Urothelium cell line (cell line): ENCODE measurements at places on chromosomes 12 and 14.

DNA sequence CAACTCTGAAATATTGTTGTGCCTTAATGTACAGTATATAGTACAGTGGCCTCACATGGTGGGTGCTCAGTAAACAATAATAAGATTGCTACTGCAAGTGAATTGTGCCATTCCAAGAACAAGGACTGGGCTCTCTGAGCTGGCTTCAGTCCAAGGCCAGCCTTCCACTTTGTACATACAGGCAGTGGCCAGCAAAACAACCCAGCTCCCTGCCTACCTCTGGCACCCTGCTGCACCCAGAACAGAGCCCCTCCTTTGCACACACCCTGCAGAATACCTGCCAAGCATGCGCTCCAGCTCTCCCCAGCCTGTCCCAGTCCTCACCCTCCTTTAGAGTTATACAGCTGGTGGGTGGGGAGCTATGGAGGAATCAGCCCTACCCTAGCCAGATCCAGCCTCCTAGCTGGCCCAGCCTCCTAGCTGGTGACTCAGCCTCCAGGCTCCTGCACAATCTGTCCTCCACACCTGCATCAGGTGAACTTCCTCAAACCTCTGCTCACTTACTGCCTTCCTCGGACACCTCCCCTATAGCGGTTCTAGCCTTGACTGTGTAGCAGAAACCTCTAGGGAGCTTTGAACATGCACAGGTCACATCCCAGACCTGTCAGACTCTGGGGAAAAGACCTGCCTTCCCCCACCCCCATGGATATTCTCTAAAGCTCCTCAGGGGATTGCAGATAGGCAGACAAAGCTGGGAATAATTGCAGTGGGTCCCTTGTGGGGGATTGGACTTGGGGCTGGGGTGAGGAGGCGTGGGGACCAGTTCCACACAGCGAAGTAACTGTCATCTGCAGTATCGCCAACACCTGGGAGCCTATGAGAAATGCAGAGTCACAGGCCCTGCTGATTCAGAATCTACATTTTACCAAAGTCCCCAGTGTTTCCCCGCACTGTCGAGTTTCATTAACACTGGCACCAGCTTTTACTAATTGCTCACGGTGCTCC lies 17.9 kb downstream of the ZDHHC22 start:
- peak; percentile 40 for DNase-seq

DNA sequence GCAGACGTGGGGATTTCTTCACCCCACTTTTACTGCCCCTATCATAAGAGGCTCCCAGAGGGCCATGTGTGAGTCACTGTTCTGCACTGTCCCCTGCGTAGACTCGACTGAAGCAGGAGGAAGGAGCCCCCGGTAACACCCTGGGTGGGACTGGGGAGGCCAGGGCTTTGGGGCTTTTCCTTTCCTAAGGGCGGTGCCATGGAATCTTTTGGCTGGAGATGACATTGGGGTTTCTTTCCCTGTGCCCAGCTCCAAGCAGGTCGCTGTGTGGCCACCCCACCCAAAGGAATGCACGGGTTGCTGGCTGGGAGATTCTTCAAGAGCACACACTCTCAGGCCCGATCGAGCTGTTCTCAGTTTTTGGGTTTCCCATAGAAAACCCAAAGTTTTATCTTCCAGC lies 62.3 kb upstream of the RIN3 start:
- no peak for DNase-seq

- DNase-seq: no peak
Measured at GRCh38 chr14:70127186-70127585, 61.6 kb downstream of the SLC8A3 start.

GRCh38 chr14:41062826-41063225 lies 543.9 kb upstream of the LRFN5 start:
- peak; percentile 1 for DNase-seq

- DNase-seq: no peak
Measured at GRCh38 chr12:67469666-67470065, 178.9 kb upstream of the DYRK2 start.

- DNase-seq: no peak
Measured at GRCh38 chr12:32104572-32105355, 1.9 kb upstream of the BICD1 start.

DNA sequence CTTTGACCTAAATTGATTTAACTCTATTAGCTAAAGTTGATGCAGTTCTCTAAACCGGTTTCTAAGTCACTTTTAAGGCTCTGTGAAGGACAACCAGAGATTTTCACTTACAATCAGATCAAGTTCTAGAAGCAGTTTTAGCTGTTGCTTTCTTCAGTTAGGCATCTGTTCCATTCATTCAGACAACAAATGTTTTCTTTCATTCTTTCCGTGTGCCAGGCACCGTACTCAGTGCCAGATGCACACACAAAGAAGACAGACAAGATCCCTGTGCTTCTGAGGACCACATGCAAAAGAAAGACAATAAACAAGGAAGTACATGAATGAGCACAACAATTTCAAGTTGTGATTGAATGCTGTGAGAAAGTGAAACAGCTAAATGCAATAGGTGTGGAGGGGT lies 11.1 kb upstream of the EGLN3 start:
- no peak for DNase-seq

DNA sequence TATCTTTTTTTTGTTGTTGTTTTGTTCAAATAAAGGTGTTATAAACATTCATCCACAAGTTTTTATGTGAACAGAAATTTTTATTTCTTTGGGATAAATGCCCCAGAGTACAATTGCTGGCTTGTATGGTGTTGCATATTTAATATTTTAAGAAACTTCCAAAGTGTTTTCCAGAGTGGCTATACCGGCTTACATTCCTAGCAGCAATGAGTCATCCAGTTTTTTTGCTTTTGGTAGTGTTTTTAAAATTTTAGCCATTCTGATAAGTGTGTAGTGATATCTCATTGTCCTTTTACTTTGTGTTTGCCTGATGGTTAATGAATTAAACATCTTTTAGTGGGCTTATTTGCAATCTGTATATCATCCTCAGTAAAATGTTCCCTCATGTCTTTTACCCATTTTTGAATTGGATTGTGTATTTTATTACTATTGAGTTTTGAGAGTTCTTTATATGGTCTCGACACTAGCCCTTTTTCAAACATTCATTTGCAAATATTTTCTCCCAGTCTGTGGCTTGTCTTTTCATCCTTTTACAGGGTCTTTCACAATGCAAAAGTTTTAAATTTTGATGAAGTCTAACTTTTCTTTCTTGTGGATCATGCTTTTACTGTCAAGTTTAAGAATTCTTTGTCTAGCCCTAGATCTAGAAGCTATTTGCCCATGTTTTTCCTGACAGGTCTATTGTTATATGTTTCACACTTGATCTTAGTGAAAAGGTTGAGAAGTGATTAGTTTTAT lies 29.5 kb downstream of the PPP4R4 start:
- DNase-seq: no peak

GRCh38 chr14:45786266-45786665 lies 533.3 kb upstream of the MIS18BP1 start:
- no peak for DNase-seq

GRCh38 chr14:75138492-75138891 lies 11.6 kb upstream of the NEK9 start:
- DNase-seq: no peak

- no peak for DNase-seq
Measured at GRCh38 chr12:105485921-105486320, 155.4 kb downstream of the C12orf75 start.

DNA sequence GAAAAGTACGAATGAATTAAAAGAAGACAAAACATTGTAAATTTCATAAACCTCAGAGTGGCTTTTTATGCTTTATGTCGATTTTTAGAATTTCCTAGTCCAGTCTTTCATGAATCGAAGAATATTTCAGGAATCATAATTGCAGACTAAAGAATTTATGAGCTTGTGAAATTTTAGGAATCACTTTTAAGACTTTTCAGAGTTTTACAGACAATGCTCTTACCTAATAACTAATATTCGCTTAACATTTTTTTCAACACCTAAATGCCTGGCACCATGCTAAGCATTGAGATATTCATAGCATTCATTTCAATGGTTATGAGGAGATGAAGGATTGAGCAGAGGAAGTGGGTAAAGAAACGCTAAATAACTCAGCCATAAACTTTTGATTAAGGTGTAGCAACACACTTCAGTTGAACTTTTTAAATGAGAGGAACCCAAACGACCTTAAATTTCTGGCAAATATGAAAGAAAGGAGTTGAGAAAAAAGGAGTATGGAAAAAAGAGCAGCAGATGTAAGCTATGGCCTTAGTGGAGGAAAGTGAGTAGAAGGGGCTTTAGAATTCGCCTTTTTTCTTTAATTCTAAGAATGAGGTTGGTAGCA lies 739 bp upstream of the USP44 start:
- no peak for DNase-seq

- no peak for DNase-seq
Measured at GRCh38 chr12:66164349-66164821, 5.4 kb downstream of the TMBIM4 start.

DNA sequence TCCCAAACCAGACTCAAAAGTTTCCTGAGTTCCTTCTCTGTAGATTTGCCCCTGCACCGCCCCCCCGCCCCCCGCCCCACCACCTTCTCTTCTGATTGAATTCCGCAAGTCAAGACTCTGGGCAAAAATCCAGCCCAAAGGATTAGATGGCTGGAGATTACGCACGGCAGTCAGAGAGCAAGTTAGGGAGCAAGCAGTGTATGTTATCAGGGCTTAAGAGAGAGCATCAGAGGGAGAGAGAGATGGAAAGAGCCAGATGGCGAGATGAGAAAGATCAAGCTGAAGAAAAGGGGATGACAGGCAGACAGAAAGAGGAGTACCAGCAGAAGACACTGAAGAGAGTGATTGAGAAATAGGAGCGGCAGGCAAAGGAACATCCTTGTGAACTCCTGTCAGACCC lies 13.9 kb upstream of the ANKRD33 start:
- DNase-seq: no peak

DNA sequence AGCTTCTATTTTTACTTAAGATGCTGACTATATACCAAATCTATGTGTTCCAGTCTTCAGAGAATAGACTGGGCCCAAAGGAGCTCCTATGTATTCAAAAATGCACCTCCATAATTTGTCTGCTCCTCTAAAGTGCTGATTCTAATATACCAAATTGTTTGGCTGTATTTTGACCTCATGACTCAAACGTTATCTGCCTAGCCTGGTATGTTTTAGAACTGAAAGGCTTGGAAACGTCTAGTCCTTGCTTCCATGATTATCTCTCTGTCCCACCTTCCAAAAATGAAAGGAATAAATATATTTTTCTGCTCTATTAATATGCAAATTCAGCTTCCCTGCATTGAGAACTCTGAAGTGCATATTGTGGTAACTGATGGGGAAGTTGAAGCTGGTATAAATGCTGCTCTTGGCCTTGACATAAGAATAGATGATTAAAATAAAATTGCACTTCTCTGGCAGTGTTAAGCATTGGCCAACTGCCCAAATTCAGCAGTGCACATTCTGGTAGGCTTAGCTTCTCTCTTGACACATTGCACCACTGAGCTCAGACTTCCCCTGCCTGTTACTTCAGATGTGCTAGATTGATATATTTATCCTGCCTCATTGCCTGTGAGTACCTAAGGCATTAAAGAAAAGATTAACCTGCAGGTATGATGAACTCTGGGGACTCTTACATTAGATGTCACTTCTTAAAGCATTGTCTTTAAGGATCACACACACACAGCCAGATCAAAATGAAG lies 882.3 kb downstream of the RPS29 start:
- no peak for DNase-seq

DNA sequence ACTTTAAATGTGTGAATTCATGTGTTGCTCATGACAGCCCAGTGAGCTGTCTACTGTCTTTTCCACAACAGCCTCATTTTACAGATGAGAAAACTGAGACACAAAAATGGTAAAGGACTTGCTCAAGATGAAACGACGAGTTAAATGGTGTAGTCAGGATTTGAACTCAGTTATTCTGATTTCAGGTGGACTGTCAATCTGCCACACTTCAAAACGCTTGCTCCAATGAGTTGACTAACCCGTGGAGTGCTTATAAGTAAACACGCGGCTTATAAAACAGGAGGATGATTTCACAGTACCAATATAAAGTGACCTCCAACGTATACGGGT lies 652 bp upstream of the POLE2 start:
- DNase-seq: no peak

- DNase-seq: peak; percentile 21
Measured at GRCh38 chr12:119715268-119715620, 47.3 kb downstream of the PRKAB1 start.

GRCh38 chr12:112031472-112031871 lies 18.2 kb downstream of the ERP29 start:
- DNase-seq: no peak

- DNase-seq: no peak
Measured at GRCh38 chr12:130286041-130286440, 51.6 kb upstream of the PIWIL1 start.

- DNase-seq: no peak
Measured at GRCh38 chr14:74462993-74463392, 30.1 kb downstream of the NPC2 start.

DNA sequence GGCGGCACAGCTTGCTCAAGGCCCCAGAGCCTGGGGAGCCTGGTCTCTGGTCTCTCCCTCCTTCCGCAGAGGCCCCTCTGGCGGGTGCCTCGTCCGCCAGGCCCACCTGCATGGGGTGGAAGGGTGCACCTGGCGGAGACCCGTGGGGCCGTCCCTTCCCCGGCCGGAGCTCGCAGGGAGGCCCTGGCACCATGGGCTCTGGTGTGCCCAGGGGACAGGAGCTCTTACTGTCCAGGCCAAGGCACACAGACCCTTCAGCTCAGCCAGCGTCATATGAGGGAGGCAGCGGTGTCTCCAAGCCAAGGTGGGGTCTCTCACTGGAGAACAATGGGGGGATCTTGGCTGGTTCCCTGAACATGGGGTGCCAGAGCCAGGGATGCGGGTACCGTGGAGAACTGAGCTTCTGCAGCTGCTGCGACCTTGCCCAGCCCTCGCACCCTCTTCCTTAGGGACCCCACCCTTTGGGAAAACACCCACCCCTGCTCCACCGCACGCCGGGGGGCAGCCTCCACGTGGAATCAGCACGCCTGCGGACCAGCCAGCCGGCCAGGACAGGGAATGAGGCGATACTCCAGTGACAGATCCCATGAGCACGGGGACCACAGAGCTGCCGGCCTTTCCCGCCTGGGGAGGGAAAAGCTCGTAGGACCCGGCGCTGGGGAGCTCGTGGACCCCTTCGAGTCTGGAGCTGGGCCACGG lies 25.7 kb upstream of the GALNT9 start:
- no peak for DNase-seq

DNA sequence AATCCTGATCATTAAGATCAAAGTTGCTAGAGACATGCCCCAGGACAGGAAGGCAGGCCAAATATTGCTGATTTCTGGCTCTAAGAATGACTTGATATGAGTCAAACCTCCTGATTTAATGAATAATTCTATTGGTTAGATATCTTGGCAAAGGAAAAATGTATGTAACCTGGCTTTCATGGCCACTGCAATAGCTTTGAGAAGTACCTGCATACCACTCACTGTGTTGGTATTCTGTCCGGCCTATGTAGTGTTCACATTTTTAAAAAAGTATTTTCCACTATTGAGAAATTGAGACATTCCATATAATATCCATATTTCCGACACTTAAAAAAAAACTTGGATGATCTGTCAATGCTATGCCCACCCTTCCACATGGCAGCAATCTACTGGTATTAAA lies 283.1 kb upstream of the SOX5 start:
- DNase-seq: no peak
